CD8-positive, alpha-beta T cell (primary cell): ENCODE measurements at places on chromosomes 1 and 21.
A peak's percentile ranks its signal among the peaks of the same experiment; 100 is the strongest.

DNA sequence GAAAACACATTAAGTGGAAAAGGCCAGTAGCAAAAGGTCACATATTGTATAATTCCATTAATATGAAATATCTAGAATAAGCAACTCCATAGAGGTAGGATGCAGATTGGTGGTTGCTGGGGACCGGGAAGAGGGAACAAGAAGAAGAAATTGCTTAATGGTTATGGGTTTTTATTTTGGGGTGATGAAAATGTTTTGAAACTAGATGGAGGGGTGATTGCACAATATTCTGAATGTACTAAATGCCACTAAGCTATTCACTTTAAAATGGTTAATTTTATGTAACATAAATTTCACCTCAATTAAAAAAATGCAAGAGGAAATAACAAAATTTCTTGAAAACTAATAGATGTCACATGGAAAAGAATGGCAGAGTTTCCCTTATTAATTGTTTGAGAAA lies 6.7 kb downstream of the KIAA0040 start:
- no peak for DNase-seq

GRCh38 chr1:229385853-229386456 lies 43.1 kb upstream of the CCSAP start:
- no peak for DNase-seq

DNA sequence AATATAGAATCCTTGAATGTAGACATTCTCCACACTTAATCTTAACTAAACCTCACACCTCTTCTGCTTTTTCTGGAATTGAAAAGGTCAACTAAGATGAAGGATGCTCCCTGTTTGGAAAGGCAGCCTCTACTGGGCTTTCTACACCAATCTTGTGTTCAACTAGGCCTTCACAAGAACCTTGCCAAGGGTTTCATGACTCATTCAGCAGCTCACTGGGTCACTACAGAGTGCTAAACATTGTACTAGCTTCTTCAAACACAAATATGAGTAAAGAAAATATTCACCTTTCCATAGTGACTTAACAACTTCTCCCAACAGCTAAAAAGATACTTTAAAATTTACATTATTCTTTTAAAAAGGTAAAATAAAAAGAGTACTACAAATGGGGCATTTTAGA lies 135.3 kb upstream of the PRMT6 start:
- DNase-seq = no peak

DNA sequence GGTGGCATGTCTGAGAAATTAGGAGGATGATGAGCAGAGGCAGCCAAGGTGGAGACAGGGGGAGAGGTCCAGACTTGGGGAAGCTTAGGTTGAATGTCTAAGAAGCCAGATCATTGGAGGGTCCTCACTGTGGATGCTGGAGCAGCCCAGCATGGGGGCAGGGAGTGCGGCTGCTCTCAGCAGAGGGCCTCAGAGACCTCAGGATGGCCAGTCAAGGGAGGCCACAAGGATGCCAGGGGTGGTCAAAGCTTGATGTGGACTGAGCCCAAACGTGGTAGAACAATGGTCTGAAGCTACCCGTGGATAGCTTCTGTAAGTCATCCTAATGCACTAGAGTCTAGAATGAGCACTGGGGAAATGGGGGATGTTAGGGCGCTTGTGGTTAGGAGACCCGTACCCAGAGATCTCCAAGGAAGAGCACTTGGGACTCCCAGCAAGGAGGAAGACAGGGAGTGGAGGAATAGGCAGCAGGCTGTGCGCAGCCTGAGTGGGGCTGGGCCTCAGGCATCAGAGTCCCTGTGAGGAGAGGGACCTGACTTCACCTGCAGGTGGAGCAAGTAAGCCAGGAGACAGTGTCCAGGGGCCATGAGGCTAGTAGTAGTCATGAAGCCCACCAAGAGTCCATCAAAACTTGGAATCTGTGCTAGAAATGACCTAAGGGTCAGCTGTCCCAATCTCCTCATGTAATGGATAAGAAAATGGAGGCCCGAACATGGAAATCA lies 4.3 kb upstream of the S100A9 start:
- DNase-seq = no peak

- peak; percentile 91 for DNase-seq
Observed at GRCh38 chr1:161045736-161046604, at the start of gene USF1. Gene USF1 (minus strand): TSS chr1:161045977. CDS start chr1:161043275, 2,702 bp downstream.

DNA sequence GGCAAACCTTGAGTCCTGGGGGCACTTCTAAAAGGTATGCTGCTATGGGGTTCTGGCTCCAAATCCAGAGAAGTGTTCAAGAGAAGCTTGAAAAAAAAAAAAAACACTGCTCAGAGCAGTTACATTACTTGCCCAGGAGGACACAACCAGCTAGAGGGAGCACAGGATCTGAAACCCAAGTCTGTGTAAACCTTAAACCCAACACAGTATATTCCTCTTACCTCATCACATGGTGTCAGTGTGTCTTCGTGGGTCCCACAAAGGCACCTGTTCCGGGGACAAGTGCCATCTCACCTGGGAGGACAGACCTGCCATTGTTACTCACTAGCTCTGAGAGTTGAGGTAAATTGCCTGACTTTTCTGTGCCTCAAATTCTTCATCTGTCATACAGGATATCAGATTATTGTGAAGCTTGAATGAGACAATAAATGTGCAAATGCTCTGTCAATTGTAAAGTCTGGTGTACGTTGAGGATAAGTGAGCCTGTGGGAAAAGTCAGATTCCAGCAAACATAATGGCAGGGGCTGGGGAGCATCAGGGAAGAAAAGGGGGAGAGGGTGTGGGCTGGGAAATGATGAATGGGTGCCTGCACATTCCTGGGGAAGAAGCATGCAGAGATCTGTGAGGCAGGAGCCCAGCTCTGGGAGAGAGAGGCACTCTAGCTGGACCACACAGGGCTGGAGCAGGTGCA lies 170.4 kb upstream of the ZC3H12A start:
- DNase-seq = no peak

DNA sequence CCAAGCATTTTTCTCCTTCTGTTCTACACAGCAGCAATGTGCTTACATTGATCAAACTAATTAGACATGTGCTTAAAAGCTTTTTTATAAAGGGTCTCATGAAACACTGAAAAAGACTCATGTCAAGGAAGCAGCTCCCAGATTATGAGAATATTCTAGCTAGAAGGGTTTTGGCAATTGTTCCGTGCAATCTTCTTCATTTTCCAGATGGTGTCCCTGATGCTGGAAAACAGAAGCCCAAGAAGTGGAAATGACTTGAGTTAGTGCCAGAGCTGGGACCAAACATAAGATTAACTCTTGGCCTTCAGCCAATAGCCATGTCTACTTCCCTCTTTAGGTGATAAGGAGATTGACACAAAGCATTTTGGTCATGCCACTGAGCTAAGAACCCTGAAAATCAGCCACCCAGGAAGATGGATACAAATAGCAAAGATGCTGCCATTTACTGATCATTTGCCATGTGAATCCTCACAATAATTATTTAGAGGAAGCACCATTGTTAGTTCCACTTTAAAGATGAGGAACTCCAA lies 110.8 kb downstream of the MATN1 start:
- no peak for DNase-seq

DNA sequence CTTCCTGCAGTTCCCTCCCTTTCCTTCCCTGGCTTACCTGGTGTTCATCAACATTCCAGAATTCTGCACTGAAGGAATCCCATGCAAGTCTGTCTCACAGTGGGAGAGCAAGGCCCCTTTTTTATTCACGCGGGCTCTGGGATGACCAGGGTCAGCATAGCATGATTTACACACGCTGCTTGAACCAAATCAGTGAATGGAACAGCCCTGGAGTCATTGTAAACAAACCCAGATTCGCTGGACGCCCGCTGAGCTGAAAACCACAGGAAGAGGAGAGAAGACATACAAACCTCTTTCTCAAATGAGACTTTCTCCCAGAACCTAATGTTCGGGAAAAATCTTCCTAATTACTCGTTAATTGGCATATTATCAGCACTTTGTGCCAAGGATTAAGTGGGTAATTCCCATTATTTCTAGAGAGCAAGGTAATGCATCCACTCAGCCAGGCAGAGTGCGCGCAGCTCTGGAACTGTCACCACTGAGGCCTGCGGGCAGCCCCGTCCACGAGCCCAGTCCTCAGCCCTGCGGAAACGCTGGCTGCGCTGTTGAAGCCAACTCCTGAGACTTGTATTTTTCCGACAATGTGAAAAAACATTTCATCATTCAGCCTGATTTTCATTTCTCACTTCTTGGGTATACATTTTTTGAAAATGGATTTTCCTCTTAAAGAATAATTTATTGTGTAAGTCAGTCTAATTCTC lies 140.0 kb downstream of the ETS2 start:
- no peak for DNase-seq

DNA sequence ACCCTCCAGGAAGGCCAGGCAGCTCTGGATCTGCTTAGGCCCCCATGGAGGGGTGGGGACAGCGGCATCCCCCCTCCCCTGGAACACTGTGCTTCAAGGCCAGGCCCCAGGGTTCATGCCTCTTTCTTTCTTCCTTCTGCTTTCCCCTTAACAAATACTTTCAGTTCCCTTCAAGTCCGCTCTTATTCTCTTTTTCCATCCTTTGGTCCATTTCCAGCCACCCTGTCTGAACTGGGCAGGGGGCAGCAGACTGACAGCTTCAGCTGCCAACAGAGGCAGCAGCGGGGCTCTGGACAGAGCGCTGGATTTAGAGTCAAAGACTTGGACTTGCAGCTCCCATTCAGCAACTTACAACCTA lies 1.1 kb upstream of the CD244 start:
- DNase-seq = no peak

- no peak for DNase-seq
Observed at GRCh38 chr1:68107771-68108170, 57.3 kb upstream of the DIRAS3 start.

- peak; percentile 29 for DNase-seq
Observed at GRCh38 chr1:44377925-44378784, 23.1 kb upstream of the ERI3 start.

DNA sequence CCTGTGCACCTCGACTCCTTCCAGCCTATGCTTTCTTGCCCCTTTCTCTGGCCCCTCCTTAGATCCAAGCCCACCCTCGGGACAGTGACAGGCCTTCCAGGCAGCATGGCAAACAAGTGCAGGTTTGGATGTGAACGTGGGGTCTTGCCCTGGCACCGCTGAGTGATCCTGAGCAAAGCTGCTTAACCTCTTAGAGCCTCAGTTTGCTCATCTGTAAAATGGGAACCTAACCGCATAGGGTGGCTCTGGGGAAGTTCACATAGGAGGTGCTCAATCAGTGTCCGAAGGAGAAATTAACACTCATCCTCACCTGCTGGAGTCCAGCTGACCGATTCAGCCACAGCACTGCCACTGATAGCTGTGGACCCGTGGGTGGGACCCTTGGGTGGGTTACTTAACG lies 7.2 kb downstream of the MFAP2 start:
- DNase-seq = no peak

GRCh38 chr1:247332215-247332622 lies 552 bp upstream of the ZNF496 start:
- peak; percentile 74 for DNase-seq

DNA sequence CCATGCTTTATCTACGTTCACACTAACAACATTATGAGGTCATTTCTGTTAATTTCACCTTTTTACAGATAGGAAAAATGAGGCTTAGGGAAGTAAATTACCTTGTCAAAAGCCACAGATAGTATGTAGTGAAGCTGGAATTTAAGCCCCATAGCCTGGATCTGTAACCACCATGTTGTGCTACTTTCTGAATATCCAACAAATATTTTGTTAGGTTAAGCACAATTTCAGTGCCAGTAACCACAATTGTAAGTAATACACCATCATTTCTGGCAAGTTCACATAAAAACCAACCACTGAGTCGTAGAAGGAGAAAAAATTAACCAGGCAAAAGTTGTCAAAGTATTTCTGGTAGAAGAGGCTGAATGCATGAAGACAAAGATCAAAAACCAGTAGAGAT lies 593.1 kb upstream of the CAMK1G start:
- DNase-seq = no peak

GRCh38 chr1:206951318-206952100 lies 5.2 kb upstream of the PIGR start:
- no peak for DNase-seq

DNA sequence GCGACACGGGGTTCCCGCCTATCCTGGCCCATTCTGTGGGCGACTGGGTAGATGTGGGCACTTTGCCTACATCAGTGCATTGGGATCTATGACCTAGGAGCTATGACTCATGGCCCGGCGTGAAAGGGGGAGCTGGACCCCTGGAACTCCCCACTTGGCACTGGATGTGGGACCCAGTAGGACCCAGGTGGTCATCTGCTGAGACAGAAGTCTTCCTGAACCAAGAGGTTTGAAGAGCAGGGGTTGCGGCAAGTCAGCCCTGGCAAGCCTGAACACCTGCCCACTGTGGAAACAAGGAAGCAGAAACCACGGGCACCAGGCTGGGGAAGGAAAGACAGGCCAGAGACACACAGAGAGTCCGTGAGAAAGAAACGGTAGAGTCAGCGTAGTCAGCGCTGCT lies 656.7 kb downstream of the AJAP1 start:
- no peak for DNase-seq

GRCh38 chr21:27840262-27840661 lies 873.4 kb upstream of the ADAMTS5 start:
- DNase-seq = no peak

DNA sequence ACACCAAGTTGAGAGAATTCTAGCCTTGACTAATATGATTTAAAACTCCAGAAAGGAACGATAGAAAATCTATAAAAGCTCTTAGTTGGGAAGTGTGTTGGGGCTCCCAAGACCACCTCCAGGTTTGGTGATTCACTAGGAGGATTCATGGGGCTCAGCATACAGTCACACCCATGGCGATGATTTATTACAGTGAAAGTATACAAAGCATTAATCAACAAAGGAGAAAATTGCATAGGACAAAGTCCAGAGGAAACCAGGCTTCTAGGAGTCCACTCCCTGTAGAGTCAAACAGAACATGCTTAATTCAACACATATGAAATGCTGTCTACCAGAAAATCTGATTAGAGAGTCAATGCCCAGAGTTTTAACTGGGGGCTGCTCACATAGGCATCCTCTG lies 4.8 kb downstream of the CDCA8 start:
- DNase-seq = no peak

DNA sequence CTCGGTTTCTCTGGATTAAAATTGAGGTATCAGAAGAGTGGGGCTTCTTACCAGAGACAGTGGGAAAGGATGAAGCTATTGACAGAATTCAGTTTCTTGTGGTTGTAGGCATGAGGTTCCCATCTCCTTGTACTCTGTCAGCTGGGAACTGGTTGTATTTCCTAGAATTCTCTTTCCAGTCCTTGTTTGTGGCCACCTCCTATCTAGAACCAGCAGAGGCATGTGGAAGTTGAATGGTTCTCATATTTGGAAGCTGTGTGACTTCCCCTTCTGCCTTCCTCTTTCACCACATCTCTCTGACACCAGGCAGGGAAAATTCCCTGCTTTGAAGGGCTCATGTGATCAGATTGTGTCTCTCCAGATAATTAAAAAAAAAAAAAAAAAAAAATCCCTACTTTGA lies 457.7 kb upstream of the ADAMTS5 start:
- no peak for DNase-seq

GRCh38 chr1:6547301-6547700 lies 7.0 kb downstream of the NOL9 start:
- no peak for DNase-seq

- no peak for DNase-seq
Observed at GRCh38 chr21:29961291-29962027, 21.7 kb upstream of the GRIK1 start.

- DNase-seq = no peak
Observed at GRCh38 chr1:19262047-19262446, 10.4 kb downstream of the MRTO4 start.
